NCI-H1694 treated with DMSO at 0.1 percent for 48 hours (cell line): ENCODE measurements at places on chromosomes 1 and 21.

DNA sequence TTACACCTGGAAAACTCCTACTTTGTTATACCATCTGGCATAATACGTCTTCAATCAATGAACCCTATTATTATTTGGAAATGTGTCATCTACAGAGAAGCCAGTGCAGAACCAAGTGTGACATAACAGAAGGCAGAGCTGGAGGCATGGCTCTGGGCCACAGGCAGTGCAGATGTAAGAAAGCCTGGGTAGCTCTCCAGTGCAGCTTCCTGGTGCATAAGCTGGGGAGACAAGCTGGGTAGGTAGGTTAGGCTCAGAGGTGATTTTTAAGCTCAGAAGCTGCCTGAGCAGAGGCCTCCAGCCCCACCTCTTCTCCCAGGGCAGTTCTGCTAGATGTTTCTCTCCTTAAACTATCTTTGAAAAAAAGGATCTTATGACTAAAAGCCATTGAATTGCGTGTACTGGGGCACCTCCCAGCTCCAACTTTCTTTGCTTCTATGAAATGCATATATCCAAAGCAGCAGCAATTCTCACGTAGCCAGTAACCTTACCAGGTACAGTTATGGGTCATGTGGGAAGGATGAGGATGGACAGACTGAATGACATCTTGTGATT, 30.7 kb downstream of the AKNAD1 start:
- DNase-seq: peak; percentile 39

GRCh38 chr1:62057230-62057629, 137.4 kb upstream of the L1TD1 start:
- no peak for DNase-seq

GRCh38 chr1:216896146-216896545, 172.9 kb upstream of the ESRRG start:
- no peak for DNase-seq

DNA sequence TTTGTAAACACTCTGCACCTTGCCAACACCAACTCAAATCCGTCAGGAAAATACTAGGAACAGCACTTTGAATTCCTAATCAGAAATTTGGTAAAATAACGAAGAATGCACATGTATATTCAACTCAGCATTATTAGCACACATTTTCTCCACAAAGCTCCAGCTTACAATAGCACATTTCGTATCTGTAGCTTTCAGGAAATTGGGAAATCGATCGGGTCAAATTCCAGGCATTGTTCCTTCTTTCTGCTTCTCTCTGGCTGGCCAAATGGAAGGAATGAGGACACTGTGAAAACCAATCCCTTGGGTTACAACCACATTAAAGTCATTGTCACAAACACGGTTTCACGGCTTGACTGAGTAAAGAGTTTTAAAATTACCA, 58.6 kb downstream of the NPHP4 start:
- no peak for DNase-seq

DNA sequence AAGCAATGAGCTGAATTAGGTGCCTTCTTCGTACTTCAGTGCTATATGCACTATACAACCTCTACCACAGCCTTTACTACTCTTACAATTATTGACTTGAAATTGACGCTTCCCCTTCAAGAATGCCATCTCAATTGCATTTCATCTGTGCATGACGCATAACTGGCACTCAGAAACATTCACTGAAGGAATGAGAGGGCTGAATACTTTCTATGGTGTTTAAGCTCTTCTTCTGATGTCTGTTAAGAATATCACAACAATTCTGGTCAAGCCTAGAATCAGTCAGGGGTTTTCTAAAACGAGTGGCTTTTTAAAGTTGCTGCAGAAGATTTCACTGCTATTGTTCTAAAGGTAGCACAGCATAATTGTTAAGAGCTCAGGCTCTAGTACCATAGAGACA, 11.5 kb downstream of the DENND1B start:
- DNase-seq: no peak

DNA sequence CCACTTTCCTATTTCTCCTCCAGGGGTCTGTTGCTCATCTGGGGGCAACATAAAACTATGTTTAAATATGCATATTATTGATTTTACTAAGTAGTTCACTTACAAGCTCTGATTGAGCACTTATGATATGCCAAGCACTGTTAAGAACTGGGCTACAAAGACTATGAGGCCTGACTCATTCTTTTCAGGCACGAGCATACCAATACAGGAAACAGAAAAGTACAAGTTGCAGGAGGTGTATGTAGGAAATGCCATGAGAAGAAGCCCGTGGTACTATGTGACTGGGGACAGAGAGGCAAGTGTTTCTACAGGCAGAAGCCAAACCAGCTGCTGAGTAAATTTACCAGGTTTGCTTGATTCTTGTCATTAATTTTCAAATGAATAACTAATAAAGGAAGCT, 120.4 kb upstream of the PTGFR start:
- no peak for DNase-seq

- DNase-seq: no peak
Measured at GRCh38 chr1:229757226-229757625, 131.2 kb downstream of the URB2 start.

GRCh38 chr1:89855413-89856123, 34.7 kb downstream of the LRRC8D start:
- DNase-seq: no peak

DNA sequence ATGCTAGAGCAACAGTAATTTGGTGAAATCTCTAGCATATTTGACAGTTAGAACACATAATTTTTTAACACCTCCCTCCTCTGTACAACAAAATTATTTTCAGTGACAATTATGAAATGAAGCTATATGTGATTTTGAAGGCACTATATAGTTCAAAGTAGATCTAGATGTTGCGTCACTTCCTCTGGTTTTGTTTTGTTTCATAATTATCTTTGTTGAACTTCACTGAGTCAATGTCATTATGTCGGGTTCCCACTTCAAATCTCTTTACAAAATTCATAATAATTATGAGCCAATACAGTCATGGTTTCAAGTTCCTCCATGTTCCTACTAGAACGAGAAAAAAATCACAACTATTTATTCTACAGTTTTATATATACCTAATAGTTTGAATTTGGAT, 254.8 kb upstream of the PLXNA2 start:
- DNase-seq: no peak

GRCh38 chr1:212606395-212607205, 2.0 kb upstream of the ATF3 start:
- no peak for DNase-seq

DNA sequence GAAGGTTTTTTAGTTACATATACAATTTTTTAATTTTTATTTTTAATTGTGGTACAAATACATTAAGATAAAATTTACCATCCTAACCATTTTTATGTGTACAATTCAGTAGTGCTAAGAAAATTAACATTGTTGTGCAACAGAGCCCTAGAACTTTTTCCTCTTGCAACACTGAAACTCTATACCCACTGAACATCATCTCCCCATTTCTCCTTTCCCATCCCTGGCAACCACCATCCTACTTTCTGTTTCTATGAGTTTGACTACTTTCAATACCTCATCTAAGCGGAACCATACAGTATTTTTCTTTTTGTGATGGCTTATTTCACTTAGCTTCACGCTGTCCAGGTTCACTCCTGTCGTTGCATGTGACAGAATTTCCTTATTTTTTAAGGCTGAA, 54.1 kb downstream of the PALMD start:
- no peak for DNase-seq

DNA sequence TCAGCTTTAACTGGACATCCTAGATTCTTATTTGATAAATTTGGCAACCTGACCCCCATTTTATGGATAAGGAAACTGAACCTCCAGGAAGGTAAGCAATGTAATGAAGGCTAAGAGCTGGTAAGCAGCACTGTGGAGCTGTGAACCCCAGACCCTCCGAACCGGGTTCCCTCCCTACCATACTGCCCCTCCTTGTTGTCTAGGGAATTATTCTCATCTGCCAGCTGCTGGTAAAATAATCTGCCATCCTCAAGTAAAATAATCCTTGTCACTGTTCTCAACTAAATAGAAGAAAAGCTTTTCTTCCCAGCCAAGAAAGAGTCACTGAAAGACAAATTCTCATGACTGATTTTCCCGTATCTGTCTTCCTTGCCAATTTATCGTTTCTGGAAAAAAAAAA, 55.8 kb upstream of the PRDX6 start:
- no peak for DNase-seq

- peak; percentile 56 for DNase-seq
Measured at GRCh38 chr1:204327359-204327758, 32.4 kb downstream of the PLEKHA6 start.
